H9 (cell line): ENCODE measurements at places on chromosomes 3 and 15.
A peak's percentile ranks its signal among the peaks of the same experiment; 100 is the strongest.

GRCh38 chr3:46027736-46028397, 584 bp upstream of the XCR1 start:
- no peaks in the 10 kb centered on the region for H3K4me1 ChIP-seq
- H3K27ac ChIP-seq = no peak overlapping the region
- no peak overlapping the region for H3K4me3 ChIP-seq
- DNase-seq = no peak

DNA sequence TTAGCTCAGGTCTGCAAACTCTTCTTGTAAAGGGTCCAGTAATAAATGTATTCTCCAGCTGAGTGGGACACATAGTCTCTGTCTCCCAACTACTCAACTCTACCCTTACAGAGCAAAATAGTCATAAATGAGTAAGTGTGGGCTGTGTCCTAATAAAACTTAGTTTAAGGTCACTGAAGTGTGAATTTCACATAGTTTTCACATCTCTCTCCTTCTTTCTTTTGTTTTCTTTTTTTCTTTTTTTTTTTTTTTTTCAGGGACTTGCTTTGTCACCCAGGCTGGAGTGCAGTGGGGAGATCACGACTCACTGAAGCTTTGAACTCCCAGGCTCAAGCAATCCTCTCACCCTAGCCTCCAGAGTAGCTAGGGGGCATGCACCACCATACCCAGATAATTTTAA, 1.9 kb upstream of the ACTL6A start:
- no peak overlapping the region for H3K4me3 ChIP-seq
- no peaks in the 10 kb centered on the region for H3K4me1 ChIP-seq
- H3K36me3 ChIP-seq = no peaks in the 10 kb centered on the region
- no peaks in the 10 kb centered on the region for H3K27me3 ChIP-seq
- H3K27ac ChIP-seq = no peak overlapping the region

DNA sequence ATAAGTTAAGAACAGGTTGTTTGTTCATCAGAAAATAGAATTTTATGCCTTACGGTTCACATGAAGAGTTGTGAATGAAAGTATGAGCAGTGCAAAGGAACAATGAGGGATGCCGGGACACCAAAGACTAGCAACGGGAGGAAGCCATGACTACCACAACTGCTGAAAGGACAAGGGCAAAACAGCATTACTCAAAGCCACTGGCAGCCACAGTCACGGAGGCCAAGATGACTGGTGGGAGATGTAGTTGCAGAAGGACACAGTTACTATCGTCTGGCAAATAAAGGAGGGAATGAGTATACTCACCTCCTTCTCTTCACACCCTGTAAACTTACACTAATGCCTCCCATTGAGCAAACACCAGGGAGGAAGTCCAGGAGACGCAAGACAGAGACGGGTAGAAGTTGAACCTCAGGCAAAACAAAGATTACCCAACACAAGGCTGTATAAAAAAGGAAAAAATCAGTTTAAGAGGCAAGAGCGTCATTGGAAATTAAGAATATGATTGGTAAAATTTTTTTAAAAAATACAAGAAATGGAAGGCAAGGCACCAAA, 675.5 kb downstream of the FHIT start:
- no peak overlapping the region for H3K27ac ChIP-seq
- H3K4me3 ChIP-seq = no peak overlapping the region
- H3K27me3 ChIP-seq = no peaks in the 10 kb centered on the region

DNA sequence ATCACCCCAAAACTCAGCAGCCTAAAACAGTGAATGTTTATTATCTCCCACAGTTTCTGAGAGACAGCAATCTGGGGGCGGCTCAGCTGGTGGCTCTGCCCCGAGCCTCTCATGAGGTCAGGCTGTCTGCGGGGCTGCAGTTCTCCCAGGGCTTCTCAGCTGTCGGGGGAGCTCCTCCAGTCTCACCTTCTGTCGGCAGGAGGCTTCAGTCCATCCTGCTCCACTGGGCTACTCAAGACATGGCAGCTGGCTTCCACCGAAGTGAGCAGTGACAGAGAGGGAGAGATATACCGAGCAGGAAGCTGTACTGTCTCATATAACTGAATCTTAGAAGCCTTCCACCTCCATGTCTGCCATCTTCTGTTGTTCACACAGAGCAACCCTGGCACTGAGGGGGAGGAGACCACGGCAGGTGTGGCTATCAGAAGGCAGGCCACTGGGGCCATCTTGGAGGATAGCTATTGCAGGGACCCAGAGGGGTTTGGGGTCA, 72.8 kb upstream of the ITGA11 start:
- H3K4me1 ChIP-seq = peaks cover 4% of the 10 kb centered on the region; the same call in 1 of the 2 replicates
- no peak overlapping the region for H3K4me3 ChIP-seq
- peak; percentile 27 for DNase-seq
- H3K27ac ChIP-seq = no peak overlapping the region

- no peak for DNase-seq
- no peaks in the 10 kb centered on the region for H3K27me3 ChIP-seq
- H3K27ac ChIP-seq = no peak overlapping the region
- no peak overlapping the region for H3K4me3 ChIP-seq
- peaks cover 4% of the 10 kb centered on the region; the same call in 1 of the 2 replicates for H3K4me1 ChIP-seq
- no peaks in the 10 kb centered on the region for H3K36me3 ChIP-seq
Observed at GRCh38 chr3:140284372-140284771, 349.4 kb downstream of the CLSTN2 start.

DNA sequence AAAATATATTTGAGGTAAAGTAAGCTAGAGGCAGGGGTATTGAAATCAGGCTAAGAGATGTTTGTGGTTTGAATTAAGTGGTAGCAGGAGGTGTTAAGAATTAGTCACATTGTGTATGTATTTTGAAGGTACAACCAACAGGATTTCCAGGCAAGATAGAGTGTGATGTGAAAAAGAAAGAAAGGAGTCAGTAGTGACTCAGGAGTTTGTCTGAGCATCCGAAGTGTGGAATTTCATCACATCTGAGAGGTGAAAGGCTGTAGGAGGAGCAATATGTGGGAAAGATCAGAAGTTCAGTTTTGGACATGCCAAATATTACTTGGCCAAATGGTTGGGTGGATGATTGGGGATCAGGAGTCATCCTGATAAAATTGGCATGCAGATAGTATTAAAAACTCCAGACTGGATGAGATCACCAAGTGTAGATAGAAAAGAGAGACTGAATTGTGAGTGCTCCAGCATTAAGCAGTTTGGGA, 32.1 kb upstream of the EBLN2 start:
- H3K27ac ChIP-seq = no peak overlapping the region
- peaks cover 7% of the 10 kb centered on the region; the same call in 1 of the 2 replicates for H3K4me1 ChIP-seq
- H3K27me3 ChIP-seq = no peaks in the 10 kb centered on the region
- peaks cover 3% of the 10 kb centered on the region; the same call in 1 of the 2 replicates for H3K36me3 ChIP-seq
- no peak for DNase-seq

GRCh38 chr15:89308236-89308635, 26.4 kb downstream of the POLG start:
- peaks cover 79% of the 10 kb centered on the region for H3K36me3 ChIP-seq
- H3K4me1 ChIP-seq = no peaks in the 10 kb centered on the region
- H3K4me3 ChIP-seq = no peak overlapping the region
- H3K27ac ChIP-seq = no peak overlapping the region

GRCh38 chr15:39699516-39700374, 82.9 kb downstream of the FSIP1 start:
- DNase-seq = no peak
- H3K27me3 ChIP-seq = no peaks in the 10 kb centered on the region
- no peak overlapping the region for H3K4me3 ChIP-seq

DNA sequence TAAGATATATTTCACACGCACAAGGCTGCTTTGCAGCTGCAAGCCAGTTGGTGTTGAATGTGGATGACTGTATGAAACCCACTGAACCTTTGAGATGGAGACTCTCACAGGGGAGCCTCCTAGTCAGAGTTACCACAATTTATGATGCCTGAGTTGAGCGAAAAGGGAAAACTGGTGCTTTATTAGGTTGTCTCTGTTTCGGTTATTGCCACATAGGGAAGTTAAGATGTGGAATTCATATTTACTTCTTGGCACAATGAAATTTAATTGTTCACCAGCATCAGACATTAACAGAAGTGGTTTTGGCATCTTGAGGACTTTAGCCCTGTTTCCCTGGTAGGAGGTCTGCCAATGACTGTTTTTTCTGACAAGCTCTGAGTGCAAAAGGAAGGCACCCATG, 358.2 kb downstream of the SQOR start:
- no peak overlapping the region for H3K27ac ChIP-seq
- H3K27me3 ChIP-seq = no peaks in the 10 kb centered on the region
- no peak for DNase-seq
- no peaks in the 10 kb centered on the region for H3K36me3 ChIP-seq
- no peaks in the 10 kb centered on the region for H3K4me1 ChIP-seq

GRCh38 chr3:43748179-43748578, 57.4 kb downstream of the ABHD5 start:
- peaks cover 7% of the 10 kb centered on the region for H3K36me3 ChIP-seq
- no peaks in the 10 kb centered on the region for H3K4me1 ChIP-seq
- no peak overlapping the region for H3K4me3 ChIP-seq
- H3K27me3 ChIP-seq = no peaks in the 10 kb centered on the region
- DNase-seq = no peak
- no peak overlapping the region for H3K27ac ChIP-seq

GRCh38 chr15:70879401-70879800, 12.8 kb downstream of the THAP10 start:
- no peak overlapping the region for H3K4me3 ChIP-seq
- no peaks in the 10 kb centered on the region for H3K4me1 ChIP-seq
- H3K36me3 ChIP-seq = no peaks in the 10 kb centered on the region
- DNase-seq = no peak

GRCh38 chr3:74845081-74845480, 230.6 kb upstream of the CNTN3 start:
- no peak overlapping the region for H3K4me3 ChIP-seq
- H3K36me3 ChIP-seq = no peaks in the 10 kb centered on the region
- DNase-seq = no peak
- H3K27ac ChIP-seq = no peak overlapping the region

DNA sequence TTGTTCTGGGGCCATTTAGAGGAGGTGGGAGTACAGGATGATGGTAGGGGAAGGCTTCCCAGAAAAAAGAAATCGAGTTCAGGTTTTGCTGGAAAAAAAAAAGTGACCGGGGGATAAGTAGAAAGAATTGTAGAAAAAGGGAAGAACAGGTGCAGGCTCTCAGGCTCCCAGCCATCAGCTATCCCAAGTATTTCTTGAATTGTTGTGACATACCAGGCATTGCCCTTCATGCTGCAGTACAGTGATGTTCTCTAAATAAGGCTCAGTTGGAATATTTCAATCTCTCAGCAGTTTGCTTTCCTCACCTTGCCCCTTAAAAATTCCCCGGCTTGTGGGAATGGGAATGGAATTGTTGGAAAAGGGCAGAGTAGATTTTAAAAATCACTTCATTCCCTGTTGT, 82.5 kb upstream of the RGMA start:
- no peak for DNase-seq
- H3K4me3 ChIP-seq = no peak overlapping the region
- 0 out of 2 replicates have a peak, but pooled peaks cover 2% of the 10 kb centered on the region for H3K36me3 ChIP-seq
- no peaks in the 10 kb centered on the region for H3K4me1 ChIP-seq

GRCh38 chr15:36278219-36278618, 301.2 kb upstream of the CDIN1 start:
- H3K27ac ChIP-seq = no peak overlapping the region
- H3K36me3 ChIP-seq = peaks cover 7% of the 10 kb centered on the region; the same call in 2 of the 3 replicates
- H3K4me3 ChIP-seq = no peak overlapping the region

GRCh38 chr3:161213644-161214043, 7.5 kb upstream of the NMD3 start:
- no peaks in the 10 kb centered on the region for H3K36me3 ChIP-seq
- no peaks in the 10 kb centered on the region for H3K27me3 ChIP-seq
- H3K4me3 ChIP-seq = no peak overlapping the region

GRCh38 chr15:69881766-69882165, 216.0 kb downstream of the TLE3 start:
- no peaks in the 10 kb centered on the region for H3K36me3 ChIP-seq
- H3K27ac ChIP-seq = no peak overlapping the region
- no peaks in the 10 kb centered on the region; the same call in 1 of the 2 replicates for H3K27me3 ChIP-seq
- no peaks in the 10 kb centered on the region for H3K4me1 ChIP-seq

GRCh38 chr3:64445109-64445943, 220.1 kb upstream of the PRICKLE2 start:
- peak overlapping the region; percentile 71 for H3K4me3 ChIP-seq
- no peak overlapping the region for H3K27ac ChIP-seq
- peak; percentile 80 for DNase-seq
- peaks cover 10% of the 10 kb centered on the region; the same call in 1 of the 2 replicates for H3K4me1 ChIP-seq

DNA sequence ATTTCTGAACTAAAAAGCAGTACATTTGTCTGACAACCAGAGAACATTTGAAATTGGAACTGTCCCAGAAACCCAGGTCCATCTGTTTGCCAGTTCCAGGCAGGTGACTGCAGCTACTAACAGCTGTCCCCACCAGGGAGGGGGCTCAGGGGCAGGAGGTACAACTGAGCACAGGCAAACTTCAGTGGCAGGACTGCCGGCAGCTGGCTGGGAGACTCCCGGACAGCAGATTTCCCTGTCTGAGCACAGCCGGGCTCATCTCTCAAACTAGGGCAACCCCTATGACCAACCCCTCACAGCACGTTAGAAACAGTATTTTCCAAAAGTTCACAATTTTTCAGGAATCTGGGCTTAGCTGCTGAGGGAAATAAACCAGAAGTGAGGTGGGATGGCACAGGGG, 88.8 kb downstream of the MEGF11 start:
- H3K27ac ChIP-seq = no peak overlapping the region
- H3K27me3 ChIP-seq = no peaks in the 10 kb centered on the region
- DNase-seq = no peak
- H3K4me1 ChIP-seq = no peaks in the 10 kb centered on the region
- no peaks in the 10 kb centered on the region for H3K36me3 ChIP-seq

DNA sequence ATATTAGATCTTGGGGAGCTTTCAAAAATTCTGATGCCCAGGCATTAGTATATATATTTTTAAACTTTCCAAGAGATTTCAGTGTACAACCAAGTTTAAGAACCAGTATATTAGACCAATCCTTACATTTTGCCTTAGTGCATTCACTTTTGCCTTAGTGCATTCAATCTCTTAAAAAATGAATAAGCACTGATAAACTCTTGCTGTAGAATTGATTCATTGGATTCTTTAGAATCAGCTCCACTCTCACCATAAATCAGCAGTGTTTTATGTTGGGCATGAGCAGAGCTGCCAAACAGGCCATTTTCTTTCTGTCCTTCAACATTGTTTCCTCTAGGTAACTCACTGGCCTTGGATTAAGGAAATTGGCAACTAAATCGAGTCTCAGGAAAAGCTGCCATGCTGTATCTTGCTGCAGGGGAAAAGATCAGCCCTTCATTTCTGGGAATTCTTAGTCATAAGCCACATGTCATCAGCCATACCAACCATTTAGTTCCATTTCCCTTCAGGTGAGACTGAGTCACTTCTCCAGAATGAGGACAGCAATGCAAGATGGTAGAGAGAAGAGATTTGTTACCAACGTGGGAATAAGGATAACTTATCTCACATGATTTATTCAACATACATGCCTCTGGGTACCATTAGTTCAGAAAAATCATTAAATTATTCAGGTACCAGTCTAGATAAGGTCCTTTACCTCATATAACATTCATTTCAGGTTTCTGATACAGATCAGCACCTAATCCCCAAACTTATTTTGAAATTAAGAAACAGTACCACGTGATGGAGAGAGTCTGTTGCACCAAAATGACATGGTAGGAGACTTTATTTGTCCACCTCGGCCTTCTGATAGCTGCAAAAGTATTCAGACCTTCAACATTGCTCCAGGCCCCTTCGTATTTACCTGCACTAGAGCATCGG, 192.5 kb downstream of the P3H2 start:
- peaks cover 3% of the 10 kb centered on the region; the same call in 1 of the 2 replicates for H3K4me1 ChIP-seq
- no peaks in the 10 kb centered on the region for H3K36me3 ChIP-seq

GRCh38 chr3:121018917-121019321, 110.9 kb downstream of the STXBP5L start:
- H3K27me3 ChIP-seq = no peaks in the 10 kb centered on the region
- no peaks in the 10 kb centered on the region for H3K4me1 ChIP-seq
- H3K27ac ChIP-seq = no peak overlapping the region
- no peak overlapping the region for H3K4me3 ChIP-seq
- peaks cover 13% of the 10 kb centered on the region for H3K36me3 ChIP-seq
